ENCODE measurements at places on chromosomes 1 and 21.

DNA sequence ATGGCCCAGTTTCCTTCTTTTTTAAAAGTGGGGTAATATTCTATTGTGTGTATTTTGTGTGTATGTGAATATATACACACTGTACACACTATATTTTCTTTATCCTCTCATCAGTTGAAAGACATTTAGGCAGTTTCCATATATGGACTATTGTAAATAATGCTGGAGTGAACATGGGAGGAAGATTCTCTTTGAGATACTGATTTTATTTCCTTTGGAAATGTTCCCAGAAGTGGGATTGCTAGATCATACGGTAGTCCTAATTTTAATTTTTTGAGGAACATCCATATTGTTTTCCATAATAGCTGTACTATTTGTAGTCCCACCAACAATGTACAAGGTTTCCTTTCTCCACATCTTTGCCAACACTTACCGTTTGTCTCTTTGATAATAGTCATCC, 51.0 kb downstream of the F3 start:
- no peak for DNase-seq

- DNase-seq: no peak
These were observed 523.9 kb downstream of the LMO4 start for GRCh38 chr1:87852410-87853161.

DNA sequence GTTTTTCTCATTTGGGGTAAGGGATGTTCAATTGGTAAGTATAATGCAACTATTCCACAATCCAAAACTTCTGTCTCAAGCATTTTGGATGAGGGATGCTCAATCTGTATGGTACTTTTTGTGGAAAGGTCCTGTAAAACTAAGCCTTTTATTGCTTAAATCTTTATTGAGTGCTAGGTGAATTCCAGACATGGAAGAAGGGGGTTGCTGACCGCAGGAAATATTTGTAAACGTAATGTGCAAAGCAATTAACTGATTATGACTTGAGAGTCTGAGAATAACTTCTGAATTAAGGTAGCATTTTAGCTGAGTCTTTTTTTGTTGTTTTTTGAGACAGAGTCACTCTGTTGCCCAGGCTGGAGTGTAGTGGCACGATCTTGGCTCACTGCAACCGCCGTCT, 3.1 kb downstream of the AKIRIN1 start:
- DNase-seq: no peak

DNA sequence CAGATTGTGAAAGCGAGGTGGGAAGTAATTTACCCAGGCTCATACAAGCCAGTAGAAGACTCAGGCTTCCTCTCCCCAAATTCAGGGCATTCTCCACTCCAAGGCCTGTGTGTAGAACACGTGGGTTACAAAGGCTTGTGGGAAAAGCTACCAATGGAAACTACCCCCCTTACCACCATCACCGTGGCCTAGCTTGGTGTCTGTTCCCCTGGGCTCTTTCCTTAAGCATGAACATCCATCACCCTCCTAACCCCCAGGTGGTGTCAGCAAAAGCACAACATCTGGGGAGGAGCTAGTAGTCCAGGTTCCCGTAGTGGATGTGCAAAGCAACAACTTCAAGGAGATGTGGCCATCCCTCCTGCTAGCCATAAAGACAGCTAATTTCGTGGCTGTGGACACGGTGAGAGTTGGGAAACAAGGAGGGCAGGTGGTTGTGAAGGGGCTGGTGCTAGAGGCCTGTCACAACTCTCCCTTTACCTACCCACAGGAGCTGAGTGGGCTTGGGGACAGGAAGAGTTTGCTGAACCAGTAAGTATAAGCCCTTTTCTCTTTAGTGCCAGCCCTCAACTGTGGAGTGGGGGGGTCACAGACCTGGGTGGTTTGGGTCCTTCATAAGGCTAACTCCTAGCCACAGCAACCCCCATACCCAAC, 701 bp upstream of the MUTYH start:
- DNase-seq: peak; percentile 15

DNA sequence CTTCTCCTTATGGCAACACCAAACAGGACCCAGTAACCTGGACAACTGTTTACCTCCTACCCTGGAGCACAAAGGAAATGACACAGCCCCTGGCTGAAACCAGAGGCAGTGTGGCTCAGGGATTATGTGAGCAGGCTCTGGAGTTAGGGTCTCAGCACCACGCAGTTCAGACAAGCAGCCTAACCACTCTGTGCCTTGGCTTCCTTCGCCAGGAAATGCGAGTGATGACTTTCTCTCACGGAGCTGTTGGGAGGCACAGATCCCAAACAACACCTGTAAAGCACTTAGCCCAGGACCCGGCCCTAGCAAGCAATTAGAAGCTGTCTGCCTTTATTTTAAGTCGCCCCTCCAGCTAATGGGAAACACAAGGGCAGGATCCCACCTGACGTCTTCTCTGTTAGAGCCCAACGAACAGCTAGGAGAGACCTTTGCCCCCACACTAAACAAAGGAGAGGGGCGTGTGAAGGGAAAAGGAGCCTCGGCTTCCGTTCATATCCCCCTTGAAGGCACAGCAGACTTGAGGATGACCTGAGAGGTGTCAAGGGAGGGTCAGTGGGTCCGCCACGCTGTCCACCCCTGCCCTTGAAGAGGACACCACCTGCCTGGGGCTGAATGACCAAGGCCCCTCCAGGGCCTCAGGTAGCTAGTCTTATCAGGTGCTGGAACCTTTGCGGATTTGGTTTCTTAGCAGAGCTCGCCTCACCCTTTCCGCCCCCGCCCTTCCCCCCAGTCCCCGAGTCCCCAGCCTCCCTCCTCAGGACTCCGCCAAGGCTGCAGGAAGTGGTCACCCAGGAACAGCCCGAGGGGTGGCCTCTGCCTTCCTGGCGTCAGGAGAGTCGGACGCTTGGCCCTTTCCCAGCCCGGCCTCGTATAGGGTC, 860 bp downstream of the TMEM63A start:
- DNase-seq: no peak

DNA sequence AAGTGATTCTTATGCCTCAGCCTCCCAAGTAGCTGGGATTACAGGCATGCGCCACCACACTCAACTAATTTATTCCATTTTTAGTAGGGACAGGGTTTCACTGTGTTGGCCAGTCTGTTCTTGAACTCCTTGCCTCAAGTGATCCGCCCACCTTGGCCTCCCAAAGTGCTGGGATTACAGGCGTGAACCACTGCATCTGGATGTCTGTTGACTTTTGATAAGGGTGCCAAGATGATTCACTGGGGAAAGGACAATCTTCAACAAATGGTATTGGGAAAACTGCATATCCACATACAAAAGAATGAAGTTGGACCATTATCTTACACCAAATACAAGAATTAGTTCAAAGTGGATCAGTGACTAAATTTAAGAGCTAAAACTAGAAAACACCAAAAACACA, 19.8 kb downstream of the RO60 start:
- DNase-seq: no peak

Measured in stimulated activated naive B cell treated with anti-CD40 and anti-IgM and Interleukin-4, amounts not matched to agents 10 μg/mL and 1 μg/mL and 100 μg/mL, for 72 hours (primary cell).